ENCODE measurements at places on chromosomes 7 and 10.
A peak's percentile ranks its signal among the peaks of the same experiment; 100 is the strongest.

DNA sequence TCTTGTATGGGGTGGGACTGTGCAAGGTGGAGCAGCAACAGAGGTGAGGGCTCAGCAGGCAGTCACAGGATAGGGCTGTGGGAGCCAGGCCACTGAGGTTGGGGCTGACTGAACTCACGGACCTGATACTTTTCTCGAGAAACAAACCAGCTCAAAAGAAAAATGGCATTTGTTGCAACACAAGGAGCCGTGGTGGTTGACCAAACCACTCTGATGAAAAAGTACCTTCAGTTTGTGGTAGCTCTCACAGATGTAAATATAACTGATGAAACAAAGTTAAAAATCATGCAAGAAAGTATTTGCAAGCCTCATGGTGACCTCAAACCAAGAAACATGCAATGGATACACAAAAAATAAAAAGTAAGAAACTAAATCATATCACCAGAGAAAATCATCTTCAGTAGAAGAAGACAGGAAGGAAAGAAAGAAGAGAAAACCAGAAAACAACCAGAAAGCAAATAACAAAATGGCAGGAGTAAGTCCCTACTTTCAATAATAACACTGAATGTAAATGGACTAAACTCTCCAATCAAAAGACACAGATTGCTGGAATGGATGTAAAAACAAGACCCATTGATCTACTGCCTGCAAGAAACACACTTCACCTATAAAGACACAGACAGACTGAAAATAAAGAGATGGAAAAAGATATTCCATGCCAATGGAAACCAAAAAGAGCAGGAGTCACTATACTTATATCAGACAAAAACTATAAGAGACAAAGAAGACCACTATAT lies 48.9 kb upstream of the DUSP5 start:
- no peak for DNase-seq

DNA sequence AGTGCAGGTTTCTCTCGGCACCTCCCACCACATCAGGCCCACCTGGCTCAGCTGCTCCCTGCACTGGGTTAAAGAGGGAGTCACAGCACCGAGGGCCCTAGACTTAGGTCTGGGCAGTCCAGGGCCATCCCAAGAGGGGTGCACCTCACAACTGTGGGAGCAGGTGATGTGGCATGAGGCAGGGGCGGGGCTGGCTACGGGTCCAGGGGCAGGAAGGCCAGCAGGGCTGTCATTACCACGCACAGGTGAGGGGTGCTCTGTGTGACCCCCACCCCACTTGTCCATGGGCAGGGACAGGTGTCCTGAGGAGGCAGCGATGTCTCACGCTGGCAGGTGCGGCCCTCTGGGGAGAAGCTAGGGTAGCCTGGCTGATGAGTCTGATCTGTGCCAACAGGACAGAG lies 40.5 kb upstream of the DPYSL4 start:
- no peak for DNase-seq

DNA sequence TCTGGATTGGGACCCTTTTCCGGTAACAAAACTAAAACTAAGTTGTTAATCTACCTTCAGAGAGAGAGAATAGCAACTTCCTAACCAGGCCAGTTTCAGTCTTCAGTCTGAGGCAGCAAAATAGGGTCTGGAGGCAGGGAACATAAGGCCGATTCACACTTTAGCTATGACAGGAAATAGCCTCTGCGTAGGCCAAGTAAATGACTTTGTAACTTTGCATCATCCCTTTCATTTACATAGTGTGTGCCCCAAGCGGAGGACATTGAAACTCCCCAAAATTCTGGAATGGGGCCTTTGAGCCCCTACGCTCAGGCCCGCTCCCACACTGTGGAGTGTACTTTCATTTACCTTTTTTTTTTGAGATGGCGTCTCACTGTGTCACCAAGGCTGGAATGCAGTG lies 1.7 kb upstream of the UPP1 start:
- DNase-seq = peak; percentile 97

DNA sequence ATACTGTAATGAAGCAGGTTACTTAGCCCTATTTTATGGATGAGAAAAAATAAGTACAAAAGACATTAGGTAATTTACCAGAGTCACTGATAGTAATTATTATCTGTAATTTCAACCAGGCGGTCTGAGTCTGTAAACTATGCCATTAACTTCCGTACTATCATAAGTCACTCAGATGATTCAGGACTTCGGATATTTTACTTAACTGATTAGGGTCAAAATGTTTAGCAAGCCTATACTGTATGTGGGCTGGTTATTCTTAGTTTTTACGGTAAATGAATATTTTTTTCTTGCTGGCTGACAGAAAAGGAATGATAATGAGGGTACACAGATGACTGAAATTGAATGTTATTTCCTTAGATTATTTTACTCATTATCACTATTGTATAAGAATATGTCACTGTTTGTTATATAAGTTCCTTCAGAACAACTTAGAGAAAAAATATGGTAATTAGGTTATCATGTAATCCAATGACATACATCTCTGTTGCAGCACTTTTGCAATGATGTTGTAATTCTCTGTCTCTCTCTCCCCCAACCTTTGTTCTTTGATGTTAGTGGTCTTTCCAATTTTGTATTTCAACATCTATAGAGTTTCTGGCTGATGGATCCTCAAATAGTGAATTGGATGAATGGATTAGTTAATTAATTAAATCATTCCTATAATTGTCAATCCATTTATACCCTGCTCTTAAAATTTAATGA lies 165.6 kb downstream of the ZEB1 start:
- no peak for DNase-seq

- DNase-seq = no peak
Measured at GRCh38 chr7:118858651-118859149, 634.2 kb downstream of the ANKRD7 start.

DNA sequence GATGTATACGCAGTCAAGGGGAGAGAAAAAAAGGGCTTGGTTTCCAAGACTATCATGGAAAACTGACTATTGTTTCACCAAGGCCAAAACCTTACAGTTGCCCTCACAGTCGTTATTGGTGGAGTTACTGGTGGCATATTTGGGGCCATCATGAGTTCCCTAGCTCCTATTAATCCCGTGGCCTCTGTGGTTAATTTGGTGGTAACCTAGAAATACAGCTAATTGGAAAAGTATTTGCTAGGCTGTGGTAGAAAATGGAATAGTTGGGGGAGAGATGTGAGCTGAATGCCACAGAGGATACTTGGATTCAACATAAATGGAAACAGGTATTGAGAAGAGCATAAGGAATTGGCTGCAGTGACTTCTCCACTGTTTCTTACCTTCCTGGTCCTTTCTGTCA lies 450.7 kb downstream of the KCNMA1 start:
- DNase-seq = no peak

GRCh38 chr10:15369256-15370211 lies 1.6 kb downstream of the FAM171A1 start:
- peak; percentile 45 for DNase-seq

DNA sequence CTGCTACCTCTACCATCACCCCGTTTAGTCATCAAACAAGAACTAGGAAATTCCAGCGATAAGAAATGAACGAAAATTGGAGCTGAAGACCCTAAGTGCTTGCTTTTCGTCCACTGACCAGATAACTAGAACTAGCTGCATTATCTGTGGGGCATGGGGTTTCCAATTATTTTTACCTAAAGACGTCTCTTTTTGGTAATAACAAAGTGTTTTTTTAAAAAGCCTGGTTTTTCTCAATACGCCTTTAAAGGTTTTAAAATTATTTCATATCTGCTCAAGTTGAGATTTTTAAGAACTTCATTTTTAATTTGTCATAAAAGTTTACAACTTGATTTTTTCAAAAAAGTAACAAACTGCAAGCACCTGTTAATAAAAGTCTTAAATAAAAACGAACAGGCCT lies 104.2 kb downstream of the GALNT11 start:
- no peak for DNase-seq
